ENCODE measurements at places on chromosomes 4 and X.

DNA sequence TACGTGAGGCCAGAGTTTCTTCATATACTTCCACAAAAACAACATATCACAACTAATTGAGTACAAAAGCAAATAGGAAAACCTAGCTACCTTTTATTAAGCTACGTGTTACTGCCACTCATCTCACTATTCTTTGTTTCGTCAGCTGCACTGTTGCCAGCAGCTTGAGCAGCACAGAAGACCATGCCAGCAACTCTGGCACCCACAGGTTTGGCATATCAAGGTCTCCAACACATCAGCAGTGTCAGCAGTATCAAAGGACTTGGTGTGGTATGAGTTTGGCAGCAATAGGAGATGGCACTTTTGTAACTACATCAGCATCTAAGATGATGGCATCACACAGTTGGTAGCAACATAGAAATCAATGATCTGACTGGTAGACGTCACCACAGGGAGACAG is 30.7 kb downstream of the CDKL2 start:
- no peak for DNase-seq

DNA sequence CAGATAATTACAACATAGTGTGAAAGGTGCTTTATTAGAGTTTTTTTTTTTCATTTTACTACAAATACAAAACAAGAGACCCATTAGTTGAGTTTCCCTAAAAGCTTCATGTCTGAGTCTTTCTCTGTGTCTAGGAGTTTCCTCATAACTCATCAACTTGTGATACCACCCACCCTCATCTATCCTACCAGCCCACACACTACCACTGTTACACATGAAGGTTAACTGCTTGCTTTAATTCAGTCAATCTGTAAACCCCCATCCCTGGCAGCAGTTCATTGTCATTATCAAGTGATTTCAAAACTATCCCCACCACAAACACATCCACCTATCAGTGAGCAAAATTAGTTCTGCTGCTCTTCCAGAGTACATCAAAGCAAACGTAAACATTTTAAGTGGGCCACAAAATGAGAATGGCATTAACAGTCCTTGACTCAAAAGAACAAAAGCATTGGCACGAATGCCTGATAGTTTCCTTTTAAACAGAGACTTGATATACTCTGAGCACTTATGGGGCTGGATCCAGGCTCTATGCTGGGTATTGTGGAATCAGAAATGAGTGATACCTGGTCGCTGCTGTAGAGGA is 331.6 kb upstream of the FAM241A start:
- DNase-seq: no peak

DNA sequence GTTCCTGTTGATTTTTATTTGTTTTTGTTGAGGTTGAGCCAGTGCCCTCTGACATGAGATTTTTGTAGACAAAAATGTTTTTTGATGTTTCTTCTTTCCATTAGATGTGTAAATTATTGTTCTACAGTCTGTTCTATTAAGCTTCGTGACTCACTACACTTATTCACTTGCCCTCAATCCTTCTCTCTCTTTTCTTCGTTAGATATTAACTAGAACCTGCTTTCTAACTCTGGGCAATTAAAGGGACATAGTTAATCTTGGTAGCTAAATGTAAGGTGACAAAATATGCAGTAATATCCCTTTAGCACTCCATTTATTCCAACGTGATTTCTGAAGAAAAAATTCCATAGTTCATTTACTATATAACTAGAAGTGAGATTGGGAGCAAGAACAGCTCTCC is 333.9 kb downstream of the PDHA2 start:
- no peak for DNase-seq

DNA sequence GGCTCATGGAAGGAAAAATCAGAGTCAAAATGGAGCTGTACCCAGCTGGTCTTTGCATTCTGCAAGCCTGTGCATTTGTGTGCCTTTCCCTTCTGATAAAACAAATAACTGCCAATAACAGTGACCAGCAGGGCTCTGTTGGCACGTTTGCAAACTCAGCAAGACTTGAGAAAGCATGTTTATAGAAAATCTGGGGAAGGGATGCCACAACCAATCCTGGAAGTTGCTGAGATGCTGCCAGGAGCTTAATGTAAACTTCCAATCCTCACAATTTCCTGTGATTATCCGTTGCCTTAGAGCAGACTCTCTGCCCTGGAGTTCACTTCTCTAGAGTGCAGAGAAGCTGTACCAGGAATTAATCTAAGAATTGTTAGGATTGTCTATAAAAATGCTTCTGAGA is 6.9 kb upstream of the ANXA3 start:
- no peak for DNase-seq

DNA sequence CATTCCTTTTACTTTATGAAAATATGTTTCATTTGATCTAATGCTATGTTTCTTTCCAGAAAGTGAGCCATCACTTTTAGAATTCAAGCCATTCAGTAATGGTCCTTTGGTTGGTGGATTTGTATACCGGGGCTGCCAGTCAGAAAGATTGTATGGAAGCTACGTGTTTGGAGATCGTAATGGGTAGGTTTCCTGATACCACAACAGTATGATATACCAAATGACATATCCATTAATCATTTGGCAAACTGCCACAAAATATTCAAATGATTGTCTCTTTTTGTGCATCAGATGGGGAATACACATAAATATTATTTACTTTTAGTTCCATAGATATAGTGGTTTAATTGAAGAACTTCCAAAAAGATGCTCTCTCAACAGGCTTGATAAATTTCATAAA is 68.2 kb downstream of the HHIP start:
- no peak for DNase-seq

DNA sequence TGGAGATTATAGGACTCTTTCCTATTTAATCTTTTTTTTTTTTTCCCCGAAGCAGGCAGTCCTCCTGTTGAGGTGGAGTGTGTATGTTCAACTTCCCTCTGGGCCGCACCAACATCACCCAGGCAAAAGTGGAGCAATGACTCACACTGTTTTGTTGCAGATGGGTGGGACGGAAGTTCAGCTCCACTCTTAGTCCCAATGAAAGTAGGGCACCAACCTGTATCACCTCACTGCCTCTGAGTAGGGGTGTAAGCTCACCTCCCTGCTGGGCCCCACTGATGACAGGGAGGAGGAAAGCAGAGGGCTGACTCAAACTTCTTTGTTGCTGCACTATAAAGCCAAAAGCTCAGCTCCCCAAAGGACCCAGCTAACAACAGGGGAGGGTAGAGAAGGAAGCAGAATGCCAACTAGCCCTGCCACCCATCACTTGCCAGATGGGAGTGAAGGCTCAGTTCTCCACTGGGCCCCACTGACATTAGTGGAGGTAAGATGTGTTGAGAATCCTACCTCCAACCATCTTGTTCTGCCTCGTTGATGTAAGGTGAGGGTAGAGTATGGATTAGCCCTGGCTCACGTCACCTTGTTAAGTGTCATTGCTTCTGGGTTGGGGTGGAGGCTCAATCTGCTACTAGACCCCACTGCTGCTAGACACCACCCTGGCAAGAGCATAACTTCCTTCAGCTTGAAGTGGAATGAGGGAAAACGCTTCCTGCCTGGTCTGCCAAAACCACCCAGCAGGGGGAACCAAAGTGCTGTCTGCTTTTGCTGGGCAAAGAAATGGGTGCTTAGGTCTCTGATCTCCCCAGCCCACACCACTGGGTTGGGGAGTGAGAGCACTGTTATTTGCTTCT is 14.1 kb downstream of the RPS6KA3 start:
- peak; percentile 26 for DNase-seq

DNA sequence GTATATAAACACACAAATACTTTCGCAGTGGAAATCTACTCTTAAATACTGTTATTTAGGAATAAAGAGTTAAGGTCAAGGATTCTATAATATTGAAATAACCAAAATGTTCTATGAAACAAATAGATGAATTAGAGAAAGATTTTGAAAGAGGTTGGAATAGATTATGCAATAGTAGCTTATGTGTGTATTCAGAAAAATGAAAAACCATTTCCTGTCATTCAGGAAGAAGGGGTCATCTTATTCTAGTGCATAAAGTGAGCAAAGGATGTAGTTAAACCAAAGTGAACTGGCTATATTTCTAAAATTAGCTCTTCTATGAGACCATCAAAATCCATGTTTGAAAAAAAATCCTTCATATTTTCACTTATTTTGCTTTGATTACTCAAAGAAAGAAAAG is 30.0 kb upstream of the MYOZ2 start:
- DNase-seq: no peak

GRCh38 chr4:152735396-152735859 is 44.1 kb downstream of the TIGD4 start:
- no peak for DNase-seq

- DNase-seq: no peak
Observed at GRCh38 chr4:7514789-7515188, 80.1 kb upstream of the PSAPL1 start.

DNA sequence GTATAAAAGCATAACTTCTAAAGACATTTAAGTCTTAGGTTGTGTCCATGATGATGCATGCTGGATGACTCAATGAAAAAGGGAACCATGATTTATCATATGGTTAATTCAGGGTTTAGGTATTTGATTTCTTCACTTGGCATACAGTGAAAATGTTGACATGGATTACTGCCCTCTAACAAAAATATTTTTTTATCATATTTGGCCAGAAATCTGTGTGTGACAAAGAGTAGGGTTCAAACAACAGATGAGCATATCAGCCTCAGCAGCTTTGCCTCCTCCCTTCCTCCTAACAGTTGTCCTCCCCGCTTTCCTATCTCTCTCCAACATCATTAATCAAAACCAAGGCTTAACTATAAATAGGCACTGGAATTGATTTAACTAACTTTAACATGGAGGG is 46.3 kb downstream of the ARHGAP6 start:
- no peak for DNase-seq

GRCh38 chr4:187478292-187479140 is 517.1 kb upstream of the ZFP42 start:
- no peak for DNase-seq

- DNase-seq: no peak
Observed at GRCh38 chr4:172348426-172348825, 535.2 kb downstream of the GALNTL6 start.

DNA sequence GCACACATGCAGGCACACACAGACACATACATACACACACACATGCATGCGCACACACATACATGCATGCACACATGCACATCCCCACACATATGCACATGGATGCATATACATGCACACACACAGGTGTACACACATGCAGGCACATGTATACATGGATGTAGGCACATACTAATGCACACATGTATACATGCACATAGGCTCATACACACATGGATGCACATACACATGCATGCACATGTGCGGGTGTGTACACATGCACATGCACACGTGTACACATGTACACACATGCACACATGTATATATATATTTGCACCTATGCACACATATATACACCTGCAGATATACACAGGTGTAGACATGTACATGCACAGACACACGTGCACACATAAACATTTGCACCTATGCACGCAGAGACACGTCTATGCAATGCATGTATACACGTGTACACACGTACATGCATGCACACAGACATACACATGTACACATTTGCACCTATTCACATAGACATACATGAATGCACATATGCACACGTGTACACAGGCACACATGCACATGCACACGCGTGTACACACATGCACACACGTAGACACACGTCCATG is 4.0 kb downstream of the PLCXD1 start:
- DNase-seq: no peak

GRCh38 chr4:57605376-57605775 is 495.2 kb upstream of the IGFBP7 start:
- DNase-seq: no peak

- no peak for DNase-seq
Observed at GRCh38 chr4:3009422-3009821, 46.1 kb downstream of the GRK4 start.

GRCh38 chrX:121036137-121036536 is 11.3 kb upstream of the GLUD2 start:
- DNase-seq: no peak

- no peak for DNase-seq
Observed at GRCh38 chr4:118948545-118949144, 60.0 kb downstream of the SYNPO2 start.

GRCh38 chrX:134847133-134847532 is 143.7 kb upstream of the SMIM10 start:
- DNase-seq: no peak

GRCh38 chr4:80610199-80610598 is 274.7 kb downstream of the CFAP299 start:
- no peak for DNase-seq

DNA sequence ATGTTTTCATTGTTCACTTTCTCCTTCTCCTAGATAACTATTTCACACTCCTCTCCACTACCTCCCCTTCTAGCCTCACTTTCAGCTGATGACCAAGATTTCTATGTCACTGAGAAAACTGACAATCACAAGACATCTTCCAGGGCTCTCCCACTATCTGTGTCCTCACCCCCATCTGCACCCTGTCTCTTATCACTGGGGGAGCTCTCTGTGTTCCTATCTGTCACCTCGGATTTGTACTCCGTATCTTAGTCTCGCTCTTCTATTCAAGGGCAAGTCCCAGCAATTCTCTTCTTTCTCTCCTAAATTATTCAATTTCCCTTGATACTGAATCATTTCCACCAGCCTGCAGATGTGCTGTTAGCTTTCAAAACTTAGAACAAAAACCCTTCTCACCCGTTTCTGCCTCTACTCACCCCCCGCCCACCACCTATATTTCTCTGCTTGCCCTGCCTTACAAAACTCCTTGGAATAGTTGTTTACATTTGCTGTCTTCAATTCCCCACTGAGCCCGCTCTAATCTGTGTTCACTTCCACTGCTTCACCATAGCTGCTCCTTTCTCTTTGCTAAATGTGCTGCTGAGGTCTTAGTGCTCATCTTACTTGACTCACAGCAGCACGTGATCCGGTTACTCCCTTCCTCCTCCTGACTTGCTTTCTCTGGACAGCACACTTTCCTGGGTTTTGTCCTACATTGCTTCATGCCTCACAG is 293.2 kb downstream of the UNC5C start:
- no peak for DNase-seq

DNA sequence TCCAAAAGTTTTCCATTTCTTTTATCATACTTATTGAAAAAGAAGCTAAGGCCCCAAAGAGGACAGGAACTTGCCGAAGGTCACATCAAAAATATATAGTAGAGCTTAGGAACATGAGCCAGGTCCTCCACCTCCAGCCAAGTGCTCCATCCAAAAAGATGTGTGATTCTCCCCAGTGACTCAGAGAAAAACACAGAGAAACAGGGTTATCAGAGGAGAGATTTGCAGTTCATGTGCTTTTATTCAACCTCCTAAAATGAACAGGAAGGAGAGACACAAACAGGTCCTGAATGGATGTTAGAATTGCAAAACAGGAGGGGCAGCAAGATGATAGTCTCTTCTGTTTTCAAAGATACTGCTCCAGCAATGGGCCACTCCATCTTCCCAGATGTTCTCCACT is 19.6 kb upstream of the FGF16 start:
- DNase-seq: no peak

GRCh38 chr4:23922541-23923111 is 32.8 kb upstream of the PPARGC1A start:
- no peak for DNase-seq

- DNase-seq: peak; percentile 55
Observed at GRCh38 chrX:70476934-70477733, 32.5 kb downstream of the DLG3 start.

- DNase-seq: no peak
Observed at GRCh38 chr4:10007793-10008608, 13.3 kb downstream of the SLC2A9 start.

GRCh38 chr4:13611283-13611842 is 16.2 kb downstream of the BOD1L1 start:
- DNase-seq: no peak

GRCh38 chr4:11355226-11355625 is 73.5 kb downstream of the HS3ST1 start:
- no peak for DNase-seq

GRCh38 chr4:102632241-102633065 is 128.3 kb downstream of the MANBA start:
- DNase-seq: no peak

All from pancreas (tissue), 10 donors.